ENCODE measurements at places on chromosomes 2 and 18.

GRCh38 chr2:201452922-201453643 lies 1.5 kb downstream of the STRADB start:
- no peak for DNase-seq

DNA sequence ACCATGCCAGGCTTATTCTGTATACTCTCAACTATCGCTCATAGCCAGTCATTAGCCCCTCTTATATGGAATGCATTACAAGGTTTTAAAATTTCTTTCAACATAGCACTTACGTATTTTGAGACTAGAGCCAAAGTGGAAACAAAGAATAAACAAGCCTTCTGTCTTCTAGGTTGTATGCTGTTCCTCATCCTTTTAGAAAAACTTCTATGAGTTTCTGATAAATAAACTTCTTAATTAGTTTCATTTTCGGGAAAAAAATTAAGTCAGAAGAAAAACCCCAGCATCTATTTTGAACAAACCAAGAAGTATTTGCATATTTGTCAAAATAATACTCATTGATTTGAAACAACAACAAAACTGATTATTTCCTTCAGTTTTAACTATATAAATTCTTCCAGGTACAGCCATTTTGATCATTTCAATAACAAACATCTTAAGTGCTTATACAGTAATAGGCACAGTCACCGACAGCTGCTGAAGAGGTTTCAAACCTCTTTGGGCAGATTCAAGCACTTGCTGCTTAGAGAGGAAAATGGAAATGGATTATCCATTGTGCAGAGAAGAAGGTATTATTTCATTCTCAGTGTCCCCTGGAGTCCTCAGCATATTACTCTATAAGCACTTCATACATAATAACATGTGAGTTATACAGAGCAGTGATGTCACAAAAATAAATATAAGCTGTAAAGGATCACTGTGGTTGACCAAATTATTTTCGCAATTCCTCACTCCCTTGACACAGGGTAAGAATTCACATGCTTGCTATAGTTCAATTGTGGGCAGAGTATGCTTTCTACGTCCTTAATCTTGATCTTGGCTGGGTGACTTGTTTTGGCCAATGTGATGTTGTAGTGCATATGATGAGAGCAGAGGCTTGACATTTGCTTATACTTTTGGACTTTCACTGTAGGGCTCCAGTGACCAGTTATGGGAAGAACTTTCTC lies 833.8 kb downstream of the TRIB2 start:
- DNase-seq, result no peak

- no peak for DNase-seq
These were observed 77.5 kb downstream of the NCK2 start for GRCh38 chr2:105822186-105822585.

DNA sequence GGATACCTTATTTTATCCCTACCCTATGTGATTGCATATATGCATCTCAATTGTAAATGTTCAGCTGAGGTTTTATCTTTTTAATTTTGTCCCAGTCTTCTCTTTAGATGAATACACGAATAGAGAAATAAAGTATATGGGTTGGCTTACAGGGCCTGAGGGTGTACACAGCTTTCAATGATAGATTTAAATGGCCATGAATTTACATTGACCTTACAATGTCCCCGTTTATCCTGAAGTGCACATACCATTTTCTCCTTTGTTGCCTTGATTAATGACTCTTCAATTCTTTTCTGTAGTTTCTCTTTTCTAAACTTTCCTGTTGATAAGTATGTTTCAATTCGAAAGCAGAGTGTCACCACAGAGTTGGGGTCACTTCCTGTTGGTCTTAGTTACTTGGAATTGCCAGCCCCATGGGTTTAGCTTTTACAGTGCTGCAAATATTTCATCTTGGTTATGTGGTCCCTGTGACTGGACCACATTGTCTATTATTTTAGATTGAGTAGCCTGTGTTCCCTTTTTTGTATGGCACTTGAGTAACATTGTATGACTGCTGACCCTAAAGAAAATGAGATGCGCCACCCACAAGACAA lies 1616.3 kb upstream of the ACVR2A start:
- no peak for DNase-seq

DNA sequence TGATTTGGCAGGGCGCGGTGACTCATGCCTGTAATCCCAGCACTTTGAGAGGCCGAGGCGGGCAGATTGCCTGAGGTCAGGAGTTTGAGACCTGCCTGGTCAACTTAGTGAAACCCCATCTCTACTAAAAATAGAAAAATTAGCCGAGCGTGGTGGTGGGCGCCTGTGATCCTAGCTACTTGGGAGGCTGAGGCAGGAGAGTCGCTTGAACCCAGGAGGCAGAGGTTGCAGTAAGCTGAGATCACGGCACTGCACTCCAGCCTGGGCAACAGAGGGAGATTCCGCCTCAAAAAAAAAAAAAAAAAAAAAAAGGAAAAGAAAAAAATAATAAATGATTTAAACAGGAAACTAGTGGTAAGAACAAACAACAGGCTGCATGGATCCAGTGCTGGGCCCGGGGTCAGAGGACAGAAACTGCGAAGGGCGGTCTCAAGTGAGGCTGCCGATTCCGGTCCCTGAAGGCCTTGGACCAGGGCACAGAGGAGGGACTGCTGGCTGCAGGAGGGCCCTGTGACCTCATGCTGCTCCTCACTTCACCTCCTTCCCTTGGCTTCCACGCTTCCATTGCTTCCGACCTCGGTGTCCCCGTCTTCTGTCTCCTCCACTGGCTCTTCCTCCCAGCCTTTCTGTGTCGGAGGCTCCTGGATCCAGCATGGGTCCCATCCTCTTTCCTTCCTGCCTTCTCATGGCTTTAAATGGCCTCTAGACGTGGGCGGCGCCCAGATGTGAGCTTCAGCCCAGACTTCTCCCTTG lies 2.1 kb upstream of the GRHL1 start:
- DNase-seq, result no peak

GRCh38 chr2:201070948-201071478 lies 458 bp downstream of the HYCC2 start:
- DNase-seq, result no peak

DNA sequence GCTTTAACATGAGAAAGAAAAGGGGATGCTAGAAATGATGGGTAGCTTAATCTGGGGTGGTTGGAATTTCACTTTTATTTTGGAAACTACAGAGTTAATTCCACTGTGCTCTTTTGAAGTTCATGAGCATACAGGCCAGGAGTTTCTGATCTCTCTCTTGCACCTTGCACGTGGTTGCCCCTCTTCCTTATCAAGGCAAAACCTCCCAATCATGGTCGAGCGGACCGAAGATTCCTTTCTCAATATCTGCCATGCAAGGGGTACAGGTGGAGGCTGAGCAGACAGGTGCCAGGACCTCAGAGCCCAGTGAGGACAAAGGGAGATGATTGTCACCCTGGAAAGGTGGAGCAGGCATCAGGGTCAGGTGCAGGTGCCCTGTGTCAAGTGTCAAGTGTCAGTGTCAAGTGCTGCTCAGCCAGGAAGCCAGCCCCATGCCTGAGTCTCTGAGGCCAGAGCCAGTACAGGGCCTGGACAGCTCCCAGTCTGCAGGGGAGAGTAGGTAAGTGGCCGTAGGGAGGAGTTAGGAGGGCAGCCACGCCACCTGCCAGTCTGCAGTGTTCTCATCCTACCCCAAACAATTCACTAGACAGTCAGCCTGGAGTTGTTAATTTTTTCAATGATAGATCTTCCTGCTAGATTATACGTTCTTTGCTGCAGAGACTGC lies 42.2 kb downstream of the LPIN1 start:
- DNase-seq, result peak; percentile 6

DNA sequence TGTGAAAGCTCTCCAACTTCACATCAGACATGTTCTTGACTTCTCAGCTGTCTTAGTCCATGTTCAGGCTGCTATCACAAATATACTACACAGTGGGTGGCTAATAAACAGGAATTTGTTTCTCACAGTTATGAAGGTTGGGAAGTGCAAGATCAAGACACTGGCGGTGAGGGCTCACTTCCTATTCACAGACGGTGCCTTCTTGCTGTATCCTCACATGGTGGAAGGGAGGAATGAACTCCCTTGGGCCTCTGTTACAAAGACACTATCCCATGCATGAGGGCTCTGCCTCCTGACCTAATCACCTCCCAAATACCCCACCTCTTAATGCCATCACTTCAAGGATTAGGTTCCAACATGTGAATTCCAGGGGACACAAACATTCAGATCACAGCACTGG lies 9.7 kb downstream of the UXS1 start:
- no peak for DNase-seq

DNA sequence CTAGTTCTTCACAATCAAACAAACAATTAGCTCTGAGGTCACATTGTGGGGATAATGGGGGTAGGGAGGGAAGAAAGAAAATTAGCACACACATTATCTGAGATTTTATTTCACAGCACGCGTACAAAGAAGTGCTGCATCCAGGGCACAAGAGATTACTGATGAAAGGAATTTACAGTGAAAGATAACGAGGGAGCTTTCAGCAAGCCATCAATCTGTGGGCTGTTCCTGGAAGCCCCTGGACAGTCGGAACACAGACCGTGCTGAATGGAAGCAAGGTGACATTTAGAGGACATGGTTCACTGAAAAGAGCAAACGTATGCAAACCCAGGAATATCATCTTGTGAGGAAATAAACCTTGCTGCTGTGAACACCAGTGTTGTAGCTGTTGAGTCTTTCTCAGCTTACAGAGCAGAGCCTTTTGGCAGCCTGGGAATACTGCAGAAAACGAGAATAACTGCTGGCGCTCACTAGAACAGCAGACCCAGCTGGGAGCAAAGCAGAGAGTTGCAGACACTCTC lies 63.2 kb downstream of the SCG2 start:
- no peak for DNase-seq

DNA sequence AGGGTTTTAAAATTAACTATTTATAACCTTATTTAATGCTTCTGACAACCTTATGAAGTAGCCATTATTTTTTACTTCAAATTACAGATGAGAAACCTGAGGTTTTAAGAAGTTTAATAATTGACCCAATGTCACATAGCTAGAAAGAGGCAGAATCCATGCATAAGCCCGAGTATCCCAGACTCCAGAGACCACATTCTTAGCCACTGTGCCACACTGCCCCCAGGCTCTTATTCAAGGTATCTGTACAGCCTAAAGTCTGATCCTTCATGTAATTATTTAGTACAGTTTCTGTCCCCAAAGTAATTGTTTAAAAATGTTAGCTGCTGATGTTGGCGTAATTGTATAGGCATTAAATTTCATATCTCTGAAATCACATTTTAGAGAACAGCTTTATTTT lies 124.7 kb upstream of the LRRTM1 start:
- DNase-seq, result no peak

- DNase-seq, result no peak
These were observed 202.1 kb upstream of the MEX3C start for GRCh38 chr18:51399491-51400122.

GRCh38 chr18:78794071-78794430 lies 185.6 kb upstream of the SALL3 start:
- DNase-seq, result no peak

DNA sequence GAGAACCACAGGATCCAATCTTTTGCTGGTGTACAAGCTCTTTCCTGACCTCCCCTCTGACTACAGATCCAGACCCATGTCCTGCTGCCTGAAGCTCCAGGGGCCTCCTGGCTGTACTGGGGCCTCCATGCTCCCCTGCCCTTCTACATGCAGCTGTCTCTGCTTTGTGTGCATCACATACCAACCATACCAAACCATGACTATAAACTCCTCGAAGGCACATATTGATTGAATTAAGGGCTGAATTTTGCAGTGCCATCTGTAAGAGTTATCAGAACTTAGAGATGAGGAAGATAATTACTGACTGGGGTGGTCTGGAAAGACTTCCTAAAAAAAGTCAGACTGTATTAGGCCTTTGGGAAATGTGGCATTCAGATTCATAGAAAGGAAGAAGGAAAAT lies 139.9 kb upstream of the CXCR4 start:
- no peak for DNase-seq

DNA sequence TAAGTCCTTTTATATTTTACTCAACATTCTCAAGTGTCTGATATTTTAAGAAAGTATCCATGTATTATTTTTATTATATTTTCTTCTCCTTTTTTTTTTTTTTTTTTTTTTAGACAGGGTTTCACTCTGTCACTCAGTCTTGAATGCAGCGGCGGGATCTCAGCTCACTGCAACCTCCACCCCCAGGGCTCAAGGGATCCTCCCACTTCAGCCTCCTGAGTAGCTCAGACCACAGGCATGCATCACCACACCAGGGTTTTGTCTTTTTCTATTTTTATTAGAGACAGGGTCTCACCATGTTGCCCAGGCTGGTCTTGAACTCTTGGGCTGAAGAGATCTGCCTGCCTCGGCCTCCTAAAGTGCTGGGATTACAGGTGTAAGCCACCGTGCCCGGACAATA lies 212.1 kb downstream of the TCF4 start:
- DNase-seq, result no peak

DNA sequence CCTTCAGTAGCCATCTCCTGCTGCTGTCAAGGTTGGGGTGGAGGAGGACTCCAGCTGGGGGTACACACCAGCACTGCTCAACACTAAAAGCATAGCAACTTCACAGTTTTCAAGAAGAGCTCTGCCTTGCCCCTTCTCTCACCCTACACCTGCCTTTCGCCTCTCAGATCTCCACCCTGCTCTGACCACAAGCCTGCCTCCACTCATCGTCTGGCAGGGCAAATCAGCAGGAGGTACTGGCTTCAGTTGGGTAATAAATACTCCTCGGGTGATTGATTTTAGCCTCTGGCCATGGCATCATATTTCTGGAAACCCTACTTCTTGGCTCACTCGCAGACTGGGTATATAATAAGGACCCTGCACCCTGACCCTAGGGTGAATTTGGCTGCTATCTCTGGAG lies 3.1 kb upstream of the PRKAG3 start:
- no peak for DNase-seq

- DNase-seq, result no peak
These were observed 53.9 kb upstream of the PXDN start for GRCh38 chr2:1798115-1798784.

DNA sequence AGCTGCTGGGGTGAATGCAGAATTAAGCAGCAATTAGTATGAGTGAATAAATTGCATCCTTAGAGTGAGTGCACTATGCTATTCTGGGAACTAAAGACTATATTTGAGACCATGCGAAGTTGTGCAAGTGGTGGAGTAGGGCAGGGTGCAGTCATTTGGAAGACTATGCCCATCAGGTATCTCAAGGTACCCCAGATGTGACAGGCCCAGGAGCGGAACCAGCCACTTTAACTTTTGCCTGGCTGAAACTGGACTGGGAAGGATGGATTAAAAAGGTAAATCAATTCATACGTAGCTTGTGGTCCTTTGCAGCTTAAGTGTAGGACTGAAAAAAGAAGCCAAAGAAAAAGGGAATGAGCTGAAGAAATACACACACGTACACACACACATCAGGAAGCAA lies 1.7 kb downstream of the KYNU start:
- DNase-seq, result no peak

DNA sequence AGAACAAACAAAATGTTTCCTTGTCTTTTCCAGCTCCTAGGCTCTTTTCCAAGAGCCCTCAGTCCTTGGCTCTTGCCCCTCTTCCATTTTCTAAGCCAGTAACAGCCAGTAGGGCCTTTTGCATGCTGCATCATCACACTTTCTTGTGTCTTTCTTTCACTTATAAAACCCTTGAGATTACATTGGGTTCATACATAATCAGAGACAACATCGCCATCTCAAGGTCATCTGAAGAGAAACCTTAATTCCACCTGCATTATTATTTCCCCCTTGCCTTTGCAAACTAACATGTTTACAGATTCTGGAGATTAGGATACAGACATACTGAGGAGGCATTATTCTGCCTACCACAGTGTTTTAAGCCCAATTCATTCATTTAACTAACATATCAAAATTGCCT lies 697.3 kb downstream of the TRIB2 start:
- DNase-seq, result no peak
